ENCODE measurements at places on chromosomes 6 and 20. TPM values are rescaled to one million over a fixed set of nuclear protein-coding genes. Genes with fewer than 3 reads are reported as not detected.

DTNBP1 gene
- 6.2 TPM for total RNA-seq

ATP6V1G2 gene
- 0.14 TPM for total RNA-seq

PSORS1C2 gene
- total RNA-seq, result not detected

TBC1D7 gene
- 20.3 TPM for total RNA-seq

PSORS1C1 gene
- 1.1 TPM for total RNA-seq

SIGLEC1 gene
- total RNA-seq, result not detected

WFDC2 gene
- 53.3 TPM for total RNA-seq

STMND1 gene
- total RNA-seq, result 0.14 TPM

CUTA gene
- total RNA-seq, result 206 TPM

ARHGAP40 gene
- total RNA-seq, result 5.6 TPM

KCNK17 gene
- total RNA-seq, result not detected

MDN1 gene
- 11.3 TPM for total RNA-seq

RIPPLY2 gene
- total RNA-seq, result not detected

PDYN gene
- total RNA-seq, result not detected

REM1 gene
- not detected for total RNA-seq

CRIP3 gene
- not detected for total RNA-seq

ARFGEF3 gene
- total RNA-seq, result 9.5 TPM

TSBP1 gene
- total RNA-seq, result not detected

KCNK16 gene
- not detected for total RNA-seq

SLC17A3 gene
- not detected for total RNA-seq

SLC16A10 gene
- 0.63 TPM for total RNA-seq

SLA2 gene
- not detected for total RNA-seq

ERVFRD-1 gene
- total RNA-seq, result not detected

All from epithelial cell of proximal tubule (primary cell).